ENCODE measurements at places on chromosomes 7 and 10. TPM values are rescaled to one million over a fixed set of nuclear protein-coding genes. Genes with fewer than 3 reads are reported as not detected.

DNA sequence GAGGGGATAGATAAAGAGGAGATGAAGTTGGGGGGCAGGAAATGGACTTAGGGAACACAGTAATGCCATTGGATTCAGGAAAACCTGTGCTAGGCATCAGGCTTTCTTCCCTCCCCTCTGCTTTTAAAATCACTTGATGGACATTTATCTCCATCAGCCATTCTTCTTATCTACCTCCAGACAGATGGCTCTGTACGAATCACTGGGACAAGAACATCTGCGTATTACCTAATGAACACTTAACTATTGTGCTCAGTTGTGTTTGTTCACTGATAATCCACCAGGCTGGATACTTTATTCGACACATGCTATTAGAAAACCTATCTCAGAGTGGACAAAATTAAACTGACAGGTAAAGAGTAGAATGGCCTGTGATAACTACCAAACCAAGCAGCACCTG, 40.0 kb downstream of the TNKS2 start:
- DNase-seq: no peak

GRCh38 chr10:65907199-65907712, 1018.6 kb upstream of the LRRTM3 start:
- DNase-seq: no peak

DNA sequence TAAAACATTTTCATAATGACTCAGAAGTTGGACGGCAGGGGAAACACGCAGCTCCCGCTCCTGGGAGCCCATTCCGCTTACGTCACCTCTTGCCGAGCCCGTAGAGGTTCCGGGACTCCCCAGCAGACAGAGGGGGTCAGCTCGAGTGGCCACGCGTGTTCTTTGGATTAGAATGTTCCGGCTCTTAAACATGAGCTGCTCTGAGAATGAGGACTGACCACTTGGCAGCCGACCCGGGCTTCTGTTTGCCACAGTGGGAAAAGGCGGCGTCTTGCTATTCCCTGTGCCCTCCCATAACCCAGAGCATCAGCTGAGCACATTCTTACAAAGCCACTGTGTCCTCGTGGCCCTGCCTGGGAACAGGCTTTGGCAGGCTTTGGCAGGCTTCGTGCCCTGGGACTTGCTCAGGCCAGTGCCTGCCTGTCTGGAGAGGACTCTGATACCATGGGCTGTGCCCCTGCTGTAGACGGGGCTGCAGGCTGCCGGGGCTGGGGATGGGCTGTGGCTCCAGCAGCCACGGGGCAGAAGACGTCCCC, 40.1 kb downstream of the PFKP start:
- no peak for DNase-seq

DNA sequence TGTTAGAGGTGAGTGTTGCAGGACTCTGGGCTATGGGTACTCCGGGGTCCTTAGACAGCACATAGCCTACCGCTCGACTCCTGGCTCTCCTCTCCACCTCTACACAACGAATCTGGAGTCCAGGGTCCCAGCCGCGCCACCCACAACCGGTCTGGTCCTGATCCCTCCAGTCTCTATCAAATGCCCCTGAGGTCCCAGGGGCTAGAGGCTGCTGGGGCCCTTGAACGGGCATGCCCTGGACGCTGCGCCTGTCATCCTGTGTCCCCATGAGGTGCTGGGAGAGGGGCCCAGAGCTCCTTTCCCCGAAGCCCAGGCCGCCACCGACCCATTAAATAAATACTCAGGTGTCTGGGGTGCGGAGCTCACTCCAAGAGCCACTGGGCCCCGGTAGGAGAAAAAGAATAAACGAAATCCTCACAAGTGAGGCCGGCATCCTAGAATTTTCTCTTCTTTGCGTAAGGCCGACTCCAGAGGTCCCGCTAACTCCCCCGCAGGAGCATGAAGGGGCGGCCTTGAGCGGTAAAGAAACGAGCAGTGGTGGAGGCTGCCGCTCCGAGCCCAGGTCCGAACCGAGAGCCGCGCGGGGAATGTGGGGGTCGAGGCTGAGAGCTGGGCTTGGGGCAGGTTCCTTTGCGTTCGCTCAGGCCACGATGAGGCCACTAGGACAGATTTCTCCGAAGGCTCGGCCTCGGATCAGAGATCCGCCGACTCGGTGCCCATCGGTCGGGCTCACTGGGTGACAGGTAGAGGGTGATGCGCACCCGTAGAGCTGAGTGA, 166.7 kb downstream of the NRF1 start:
- DNase-seq: no peak

DNA sequence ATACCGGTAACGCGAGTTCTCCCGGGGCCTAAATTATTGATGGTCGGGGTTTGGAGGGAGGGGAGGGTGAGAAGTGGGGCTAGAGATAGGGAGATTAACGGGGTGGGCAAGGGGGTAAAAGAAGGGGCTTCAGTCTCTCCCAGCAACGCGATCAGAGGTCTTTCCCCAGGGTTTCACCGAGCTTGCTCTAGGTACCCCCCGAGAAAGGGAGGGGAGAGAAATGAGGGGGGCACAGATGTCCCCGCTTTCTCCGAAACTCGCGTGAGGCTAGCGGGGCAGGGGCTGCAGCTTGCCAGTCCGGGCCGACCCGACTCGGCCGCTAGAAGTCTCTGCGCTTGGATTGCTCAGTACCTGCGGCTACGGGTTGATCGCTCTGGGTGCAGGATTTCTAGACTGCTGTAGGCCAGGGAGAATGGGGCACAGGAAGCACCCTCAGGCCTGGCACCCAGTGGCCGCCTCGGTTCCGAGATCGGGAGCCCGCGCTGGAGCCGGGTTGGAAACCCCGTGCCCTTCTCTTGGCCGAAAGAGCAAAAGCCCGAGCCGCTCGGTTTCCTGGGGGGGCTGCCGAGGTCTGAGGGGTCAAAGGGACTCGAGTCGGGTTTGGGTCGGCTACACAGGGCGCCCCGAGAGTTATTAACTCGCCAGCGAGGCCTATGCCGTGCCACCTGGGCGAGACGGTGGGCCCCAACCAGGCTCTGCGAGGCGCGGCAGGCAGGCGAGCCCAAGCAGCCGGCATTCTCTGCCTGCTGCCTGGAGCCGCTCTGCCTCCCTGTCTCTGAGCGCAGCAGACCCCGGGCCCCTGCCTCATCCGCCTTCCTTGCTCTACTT, 3.1 kb downstream of the PAX2 start:
- no peak for DNase-seq

DNA sequence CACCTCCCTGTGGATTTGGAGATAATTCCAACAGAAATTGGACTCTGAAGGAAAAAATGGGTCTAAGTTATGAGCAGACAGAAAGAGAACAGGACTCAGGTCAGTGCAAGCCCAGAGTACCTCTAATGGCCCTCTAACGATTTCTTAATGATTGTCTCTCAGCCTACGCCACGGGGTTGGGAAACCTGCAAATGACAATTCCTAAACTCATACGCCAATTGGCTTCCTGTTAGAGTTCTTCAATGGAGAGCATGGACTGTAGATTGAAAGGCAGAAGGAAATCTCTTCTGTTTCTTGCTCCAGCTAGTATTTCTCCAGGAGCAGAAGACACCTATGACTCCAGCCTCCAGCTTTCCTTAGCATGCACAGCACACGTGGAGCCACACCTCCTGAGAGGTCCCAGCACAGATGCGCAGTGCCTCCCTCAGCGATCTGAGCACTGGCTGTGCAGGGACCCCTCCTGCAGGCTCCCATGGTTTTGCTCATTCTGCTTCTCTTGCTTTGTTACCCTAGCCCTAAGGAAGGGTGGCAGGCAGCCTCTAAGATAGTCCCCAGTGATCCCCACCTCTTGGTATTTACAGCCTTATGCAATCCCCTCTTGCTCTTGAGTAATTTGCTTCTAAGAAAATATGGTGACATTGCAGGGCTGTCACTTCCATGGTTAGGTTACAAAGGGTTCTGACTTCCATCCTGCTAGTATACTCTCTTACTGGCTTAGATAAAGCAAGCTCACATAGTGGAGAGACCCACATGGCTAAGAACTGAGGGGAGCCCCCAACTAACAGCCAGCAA, 30.1 kb downstream of the DENND11 start:
- no peak for DNase-seq

DNA sequence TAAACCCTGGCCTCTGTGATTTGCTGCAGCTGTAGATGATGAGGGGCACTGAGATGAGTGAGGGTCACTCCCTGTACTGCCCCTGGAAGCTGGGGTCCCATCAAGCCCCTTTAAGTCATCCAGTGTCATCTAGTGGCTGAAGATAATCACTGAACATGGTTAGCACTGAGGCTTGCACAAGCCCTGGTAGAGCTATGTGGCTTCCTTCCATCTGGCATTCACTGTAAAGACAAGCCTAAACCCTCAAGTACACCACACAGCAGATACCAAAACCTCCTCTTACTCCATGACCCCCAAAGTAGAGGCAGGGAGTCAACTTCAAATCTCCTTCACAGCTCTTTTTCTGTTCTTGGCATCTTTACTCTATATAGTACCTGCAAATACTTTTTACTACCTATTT, 72.7 kb upstream of the MRLN start:
- no peak for DNase-seq

DNA sequence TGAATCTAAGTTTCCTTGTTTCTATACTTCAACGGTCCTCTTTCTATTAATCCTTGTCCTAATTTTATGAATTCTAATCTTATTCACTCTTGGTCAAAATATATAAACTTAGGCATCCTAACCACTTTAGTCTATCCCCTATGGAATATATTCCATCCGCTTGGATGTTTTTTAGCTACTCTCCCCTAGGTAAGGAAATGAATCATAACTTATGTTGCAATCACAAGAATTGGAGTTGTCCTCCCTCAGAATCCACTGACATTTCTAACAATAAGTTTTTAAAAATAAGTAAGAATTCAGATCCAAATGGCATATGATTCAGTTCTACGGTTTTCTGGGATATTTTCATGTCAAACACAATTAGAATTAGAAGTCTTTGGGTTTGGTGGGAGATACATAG, 1081.6 kb downstream of the SORCS1 start:
- no peak for DNase-seq

DNA sequence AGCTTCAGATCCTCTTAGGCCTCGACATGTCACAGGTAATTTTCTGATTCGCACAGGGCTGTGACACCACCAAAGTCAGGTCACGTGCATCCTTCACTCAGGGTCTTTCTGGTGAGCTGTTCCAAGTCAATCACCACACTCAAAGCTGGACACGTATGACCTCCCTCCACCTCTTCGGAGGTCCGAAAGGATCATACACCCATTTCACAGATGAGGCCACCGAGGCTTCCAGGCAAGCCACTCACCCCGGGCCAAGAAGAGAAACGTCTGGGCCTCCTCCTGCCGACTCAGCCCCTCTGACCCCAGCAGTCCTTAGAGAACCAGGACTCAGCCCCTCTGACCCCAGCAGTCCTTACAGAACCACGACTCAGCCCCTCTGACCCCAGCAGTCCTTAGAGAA, 74.6 kb downstream of the FOXL3 start:
- DNase-seq: no peak

GRCh38 chr10:29634764-29635625, at the start of gene SVIL:
Gene SVIL (minus strand): TSS chr10:29634971. CDS start chr10:29555058, 79,913 bp downstream.
- DNase-seq: peak; percentile 77

GRCh38 chr7:105808703-105809590, 67.5 kb downstream of the ATXN7L1 start:
- no peak for DNase-seq

- DNase-seq: no peak
Measured at GRCh38 chr10:132574783-132575319, 37.3 kb downstream of the INPP5A start.

DNA sequence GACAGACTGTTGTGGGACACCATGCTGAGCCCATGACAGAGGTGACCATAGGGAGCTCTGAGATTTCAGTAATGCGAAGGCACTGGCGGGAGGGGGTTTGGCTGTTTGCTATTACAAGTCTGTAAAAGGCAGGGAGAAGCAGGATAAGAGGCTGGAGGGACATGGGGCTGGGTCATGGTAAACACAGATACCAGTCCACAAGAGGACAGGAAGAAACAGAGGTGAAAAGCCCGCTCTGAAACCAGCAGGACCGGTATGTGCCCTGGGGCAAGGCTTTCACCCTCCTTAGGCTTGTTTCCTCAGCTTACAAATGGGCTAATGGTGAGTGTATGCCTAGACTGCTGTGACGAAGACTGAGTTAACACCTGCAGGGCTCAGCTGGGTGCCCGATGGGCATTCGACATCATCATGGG, 34.1 kb downstream of the ANXA11 start:
- DNase-seq: no peak

DNA sequence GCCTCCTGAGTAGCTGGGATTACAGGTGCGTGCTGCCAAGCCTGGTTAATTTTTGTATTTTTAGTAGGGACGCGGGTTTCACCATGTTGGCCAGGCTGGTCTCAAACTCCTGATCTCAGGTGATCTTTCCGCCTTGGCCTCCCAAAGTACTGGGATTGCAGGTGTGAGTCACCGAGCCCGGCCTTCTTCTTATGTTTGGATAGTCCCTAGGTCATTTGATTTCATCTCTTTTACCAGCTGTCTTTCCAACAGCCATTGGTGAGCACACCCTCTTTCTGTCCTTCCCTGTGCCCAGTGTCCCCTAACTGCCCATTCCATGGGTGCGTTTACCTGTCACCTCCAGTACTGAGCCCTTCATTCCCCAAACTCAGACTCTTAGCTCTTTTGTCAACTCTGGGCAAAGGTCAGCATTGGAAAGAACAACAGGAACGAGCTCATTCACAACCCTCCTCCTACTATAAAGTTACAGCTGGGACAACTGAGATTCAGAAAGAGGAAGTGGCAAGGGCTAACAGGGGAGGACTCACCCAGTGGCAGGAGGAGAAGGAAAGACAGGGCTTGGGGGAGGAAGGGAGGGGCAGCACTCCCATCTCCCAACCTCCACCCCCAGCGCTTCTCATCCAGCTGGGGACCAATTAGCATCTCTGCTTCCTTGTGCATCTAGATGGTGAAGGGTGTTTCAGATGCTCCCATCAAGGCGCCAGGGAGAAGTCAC, 5.6 kb downstream of the SSC4D start:
- no peak for DNase-seq

The TIAL1 gene
- 71.0 TPM for total RNA-seq

The KCP gene
- total RNA-seq: 0.68 TPM

The COL28A1 gene
- 9.2 TPM for total RNA-seq

The MINDY4 gene
- total RNA-seq: 51.7 TPM

The PDE6C gene
- not detected for total RNA-seq

The HMX2 gene
- 0.47 TPM for total RNA-seq

The TMEM213 gene
- not detected for total RNA-seq

The C10orf53 gene
- total RNA-seq: 33.5 TPM

The GLI3 gene
- 5.0 TPM for total RNA-seq

The HOXA3 gene
- total RNA-seq: 0.93 TPM
